ENCODE measurements at places on chromosomes 7 and 10.

DNA sequence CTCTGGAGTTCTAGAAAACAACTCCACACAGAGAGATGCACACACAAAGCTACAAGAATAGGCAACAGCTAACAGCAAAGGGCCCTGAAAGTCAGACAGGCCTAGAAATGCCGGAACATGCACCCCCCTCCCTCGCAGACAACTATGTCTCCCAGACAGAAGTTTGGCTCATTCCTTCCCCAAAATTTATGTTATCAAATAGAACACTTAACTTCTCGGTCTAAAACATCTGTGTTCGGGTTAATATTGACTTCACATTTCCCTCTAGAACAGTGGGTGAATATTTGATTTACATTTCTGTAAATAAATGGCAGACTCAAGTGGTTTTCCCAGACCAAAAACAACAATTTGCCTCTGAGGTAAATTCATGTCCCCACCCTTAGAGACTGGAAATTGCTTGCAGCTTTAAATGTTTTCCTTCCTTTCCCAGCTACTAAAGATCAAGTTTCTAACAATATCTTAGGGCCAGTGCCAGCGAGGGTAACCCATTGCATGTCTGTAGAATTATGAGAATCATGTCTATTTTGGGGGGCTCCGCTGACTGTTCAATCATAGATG, 92.5 kb upstream of the INHBA start:
- no peak for DNase-seq

GRCh38 chr10:114030140-114030539, 13.5 kb upstream of the ADRB1 start:
- no peak for DNase-seq

DNA sequence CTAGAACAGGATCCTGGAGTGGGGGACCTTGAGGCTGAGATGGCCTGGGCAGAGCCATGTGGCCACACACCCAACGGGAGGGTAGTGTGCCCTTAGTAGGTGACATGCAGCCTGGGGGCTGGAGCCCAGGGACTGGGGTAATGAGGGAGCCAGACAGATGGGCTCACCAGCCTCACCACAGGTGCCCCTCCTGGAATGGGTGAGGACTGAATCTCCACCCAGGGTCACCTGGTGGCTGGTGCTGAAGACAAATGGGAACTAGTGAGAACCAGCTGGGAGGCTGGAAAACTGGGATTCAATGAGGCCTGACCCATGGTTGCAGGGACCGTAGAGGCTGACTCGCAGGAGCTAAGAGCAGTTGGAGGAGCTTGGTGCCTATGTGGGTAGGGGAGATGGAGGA, 6.1 kb downstream of the ZP3 start:
- DNase-seq: no peak

GRCh38 chr7:96578606-96579005, 131.0 kb downstream of the SEM1 start:
- DNase-seq: no peak
